ENCODE measurements at places on chromosomes 4 and X.

DNA sequence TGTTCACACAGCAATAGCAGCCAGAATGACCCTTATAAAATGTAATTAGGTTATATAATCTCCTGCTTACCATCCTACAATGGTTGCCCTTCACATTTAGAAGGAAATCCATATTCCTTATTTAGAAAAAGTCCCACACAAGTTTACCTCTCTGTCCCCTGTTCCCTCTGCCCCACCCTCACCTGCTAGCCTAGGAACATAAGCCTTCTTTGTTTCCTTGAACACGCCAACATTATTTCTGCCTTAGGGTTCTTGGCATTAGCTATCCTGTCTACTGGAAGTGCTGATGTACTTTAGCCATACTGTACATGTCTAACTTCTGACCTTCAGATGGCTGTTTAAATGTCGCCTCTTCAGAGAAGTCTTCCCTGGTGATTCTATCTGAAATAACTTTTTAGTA is 28.4 kb upstream of the USP53 start:
- DNase-seq, result no peak

DNA sequence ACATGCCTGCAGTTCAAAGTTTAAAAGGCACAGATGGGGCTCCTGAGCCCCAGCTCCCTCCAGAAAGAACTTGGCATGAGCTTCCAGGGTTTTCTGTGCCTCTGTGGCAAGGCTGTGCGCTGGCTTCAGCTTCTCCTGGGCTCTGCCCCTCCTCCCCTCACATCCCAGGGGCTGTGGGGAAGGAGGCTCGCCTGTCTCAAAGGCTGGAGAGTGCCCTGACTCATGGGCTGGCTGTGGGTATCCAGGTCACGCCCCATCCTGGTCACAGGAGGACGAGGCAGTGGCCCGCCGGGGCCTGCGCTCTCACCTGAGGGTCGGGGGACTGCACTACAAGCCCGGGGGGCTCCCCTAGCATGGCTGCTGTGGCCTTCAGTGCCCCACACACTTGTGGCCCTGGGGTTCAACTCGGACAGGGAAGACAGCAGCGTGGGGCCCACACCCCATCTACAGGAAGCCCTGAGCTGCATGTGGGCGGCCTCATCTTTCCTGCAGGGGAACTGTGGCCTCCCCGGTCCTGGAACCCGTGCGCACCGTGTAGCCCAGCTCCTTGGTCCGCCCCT is 17.9 kb downstream of the LRPAP1 start:
- no peak for DNase-seq

DNA sequence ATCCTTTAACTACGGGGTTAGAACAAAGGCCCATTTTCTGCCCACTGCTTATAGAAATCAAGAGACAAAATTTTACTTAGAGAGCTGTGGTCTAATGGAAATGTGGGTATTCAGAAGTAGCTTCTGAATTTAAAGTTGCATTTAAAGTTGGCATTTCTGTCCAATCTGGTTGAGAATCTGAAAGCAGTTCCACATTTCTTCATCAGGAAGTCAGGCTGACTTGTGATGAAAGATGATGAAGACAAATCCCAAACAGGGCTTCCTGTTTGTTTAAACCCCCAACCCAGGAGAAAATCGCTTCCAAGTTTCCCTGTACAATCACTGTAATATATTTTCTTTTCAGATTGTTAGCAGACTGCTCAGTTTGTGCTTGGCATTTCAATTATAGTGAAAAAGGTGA is 345.3 kb downstream of the SPRY1 start:
- DNase-seq, result no peak

DNA sequence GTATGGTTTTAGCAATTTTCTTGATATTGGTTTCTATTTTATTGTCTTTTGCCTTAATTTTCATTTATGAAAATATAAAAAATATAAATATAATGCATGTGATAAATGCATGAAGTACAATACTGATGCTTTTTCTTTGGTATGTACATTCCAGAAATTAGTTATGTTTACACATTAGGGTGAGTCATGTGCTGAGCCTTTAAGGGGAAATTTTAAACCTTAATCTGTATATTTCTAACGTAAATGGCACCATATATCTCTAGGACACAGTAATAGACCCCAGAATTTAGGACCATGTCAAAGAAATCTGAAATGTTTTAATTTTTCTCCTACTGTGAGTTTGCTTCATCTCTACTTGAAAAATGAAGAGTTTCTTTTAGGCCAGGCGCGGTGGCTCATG is 117.8 kb upstream of the SPRY1 start:
- DNase-seq, result no peak

DNA sequence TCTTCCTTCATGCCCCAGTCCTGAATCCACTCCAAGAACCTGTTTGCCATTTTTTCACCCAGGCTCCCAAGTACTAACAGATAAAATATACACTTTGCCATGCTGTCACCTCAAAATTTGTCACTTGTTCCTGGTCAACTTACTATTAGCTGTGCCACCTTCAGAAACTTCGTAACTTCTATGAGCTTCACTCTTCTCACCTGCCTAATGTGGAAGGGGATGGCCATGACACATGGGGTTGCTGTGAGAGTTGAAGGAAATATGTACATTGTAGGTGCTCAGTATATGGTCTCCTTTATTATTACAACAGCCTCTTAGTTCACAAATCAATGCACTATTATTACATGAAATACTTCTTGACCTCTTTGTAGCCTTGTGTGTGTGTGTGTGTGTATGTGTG is 10.4 kb downstream of the TMSB4X start:
- DNase-seq, result no peak

DNA sequence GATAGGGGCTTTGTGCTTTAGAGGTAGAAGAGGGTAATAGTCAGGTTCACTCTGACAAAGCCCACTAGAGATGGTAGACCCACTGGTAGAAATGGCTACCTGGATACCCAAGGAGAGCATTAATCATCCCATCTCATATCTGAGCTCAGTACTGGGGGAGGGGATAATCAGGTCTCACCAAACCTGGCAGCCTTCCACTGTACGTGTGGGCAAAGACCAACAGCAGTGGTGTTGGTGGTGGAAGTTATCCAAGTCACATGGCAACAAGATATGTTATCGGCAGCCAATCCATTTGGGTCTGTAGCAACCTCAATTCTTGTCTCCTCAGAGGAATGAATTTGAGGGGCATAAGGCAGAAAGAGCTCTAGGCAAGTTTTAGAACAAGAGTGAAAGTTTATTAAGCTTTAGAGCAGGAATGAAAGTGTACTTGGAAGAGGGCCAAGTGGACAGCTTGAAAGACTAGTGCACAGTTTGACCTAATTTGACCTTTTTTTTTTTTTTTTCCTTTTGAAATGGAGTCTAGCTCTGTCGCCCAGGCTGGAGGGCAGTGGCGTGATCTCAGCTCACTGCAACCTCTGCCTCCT is 67.0 kb upstream of the CXCL13 start:
- DNase-seq, result no peak

DNA sequence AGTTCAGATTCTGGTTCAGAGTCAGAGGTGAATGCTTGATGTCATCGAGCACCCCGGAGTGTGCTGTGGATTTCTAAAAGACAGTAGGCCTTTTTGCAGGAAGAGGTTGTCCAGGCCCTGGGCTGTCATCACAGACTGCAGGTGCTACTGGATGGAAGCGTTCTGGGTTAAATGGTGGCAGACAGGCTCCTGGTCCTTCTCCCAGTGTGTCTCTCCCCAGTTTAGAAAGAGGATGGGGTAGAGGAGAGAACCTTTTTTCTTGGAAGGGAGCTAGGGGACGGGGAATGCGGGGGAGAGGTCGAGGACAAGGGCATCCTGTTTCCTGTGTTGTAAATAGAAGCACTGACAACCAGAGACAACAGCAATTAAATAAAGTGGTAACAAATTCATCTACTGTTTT is 102.3 kb upstream of the NUDT6 start:
- DNase-seq, result no peak

DNA sequence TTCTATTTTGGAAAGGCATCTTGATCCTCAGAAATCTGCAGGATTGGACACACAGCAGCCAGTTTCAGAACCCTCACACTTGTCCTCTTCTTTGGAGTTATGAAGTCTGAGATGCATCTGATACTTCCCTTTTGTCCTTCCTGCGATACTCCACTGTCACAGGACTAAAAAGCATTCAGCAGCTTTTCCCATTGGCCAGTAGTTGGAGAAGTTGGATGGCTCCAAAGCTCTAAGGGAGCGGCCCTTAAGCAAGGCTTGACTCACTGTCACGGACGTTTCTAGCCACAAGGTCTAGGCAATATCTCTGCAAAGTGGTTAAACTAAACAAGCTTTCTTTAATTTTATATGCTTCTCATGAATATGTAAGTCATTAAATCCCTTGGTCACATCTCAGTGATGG is 417.0 kb downstream of the AFF2 start:
- DNase-seq, result no peak

GRCh38 chr4:154622598-154622997 is 10.1 kb upstream of the FGG start:
- DNase-seq, result no peak

DNA sequence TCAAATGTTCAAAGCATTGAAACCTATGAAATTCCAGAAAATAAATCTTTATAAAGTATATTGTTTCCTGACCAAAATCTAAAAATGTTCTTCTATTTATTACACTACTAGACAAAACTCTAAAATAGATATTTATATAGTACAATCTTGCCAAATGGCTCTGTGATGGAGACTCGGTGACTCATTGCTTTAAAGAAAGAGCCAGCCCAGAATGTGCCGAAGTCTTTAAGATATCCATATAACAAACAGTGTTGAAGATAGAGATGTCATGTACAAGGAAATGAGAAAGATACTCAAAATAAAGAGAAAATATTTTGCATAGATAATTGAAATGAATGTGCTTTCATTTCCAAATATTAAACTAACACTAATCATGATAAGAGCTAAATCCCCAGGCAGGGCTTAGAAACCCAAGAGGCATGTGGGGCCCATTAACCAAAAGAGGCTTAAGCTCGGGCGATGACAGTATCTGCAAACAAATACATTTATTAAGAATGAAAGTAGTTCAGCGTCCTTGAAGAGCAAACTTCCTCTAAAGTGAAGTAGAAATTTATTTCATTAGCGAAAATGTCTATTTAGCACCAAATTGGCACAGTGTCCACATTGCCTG is 102.1 kb upstream of the FAM9B start:
- DNase-seq, result no peak

DNA sequence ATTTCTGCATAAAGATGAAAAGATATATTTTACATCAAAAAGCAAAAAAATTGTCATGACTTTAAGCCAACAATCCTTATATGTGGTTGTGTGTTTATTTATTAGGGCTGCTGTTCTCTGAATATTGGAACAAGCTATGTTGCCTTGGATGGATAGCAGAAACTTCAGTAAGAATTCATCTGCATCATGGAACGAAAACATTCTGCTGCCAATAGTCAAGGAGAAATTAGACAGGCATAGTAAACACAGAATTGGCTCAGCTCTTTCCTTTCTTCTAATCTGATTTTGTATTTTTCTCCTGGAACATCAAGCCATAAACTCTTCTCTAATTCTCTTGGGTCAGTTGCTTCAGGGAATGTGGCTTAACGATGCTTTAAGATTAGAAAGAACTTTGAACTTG is 1257.0 kb downstream of the NLGN4X start:
- DNase-seq, result no peak

- DNase-seq, result no peak
Measured at GRCh38 chr4:128471576-128471975, 184.0 kb upstream of the PGRMC2 start.

DNA sequence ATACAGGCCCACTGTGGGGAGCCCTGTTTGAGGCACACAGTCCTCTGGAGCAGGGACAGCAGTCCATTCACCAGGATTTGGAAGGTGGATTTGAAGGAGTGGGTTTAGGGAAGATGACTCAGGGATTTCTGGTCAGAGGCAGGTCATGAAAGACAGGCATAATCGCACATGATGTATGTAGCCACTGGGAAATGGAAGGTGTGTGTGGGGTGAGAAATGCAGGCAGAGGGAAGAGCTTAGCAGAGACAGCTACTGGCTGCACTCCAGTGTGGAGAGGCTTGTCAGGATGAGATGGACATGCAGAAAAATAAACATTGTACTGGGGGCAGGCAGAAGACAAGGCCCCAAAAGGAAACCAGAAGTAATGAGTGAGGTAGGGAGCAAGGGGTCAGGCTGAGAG is 85.2 kb upstream of the STS start:
- no peak for DNase-seq

- DNase-seq, result peak; percentile 64
Measured at GRCh38 chrX:1468250-1468772, 15.6 kb upstream of the ASMTL start.

GRCh38 chr4:8656185-8656517 is 63.6 kb downstream of the CPZ start:
- DNase-seq, result no peak

GRCh38 chrX:74383611-74384010 is 37.7 kb upstream of the SLC16A2 start:
- no peak for DNase-seq

DNA sequence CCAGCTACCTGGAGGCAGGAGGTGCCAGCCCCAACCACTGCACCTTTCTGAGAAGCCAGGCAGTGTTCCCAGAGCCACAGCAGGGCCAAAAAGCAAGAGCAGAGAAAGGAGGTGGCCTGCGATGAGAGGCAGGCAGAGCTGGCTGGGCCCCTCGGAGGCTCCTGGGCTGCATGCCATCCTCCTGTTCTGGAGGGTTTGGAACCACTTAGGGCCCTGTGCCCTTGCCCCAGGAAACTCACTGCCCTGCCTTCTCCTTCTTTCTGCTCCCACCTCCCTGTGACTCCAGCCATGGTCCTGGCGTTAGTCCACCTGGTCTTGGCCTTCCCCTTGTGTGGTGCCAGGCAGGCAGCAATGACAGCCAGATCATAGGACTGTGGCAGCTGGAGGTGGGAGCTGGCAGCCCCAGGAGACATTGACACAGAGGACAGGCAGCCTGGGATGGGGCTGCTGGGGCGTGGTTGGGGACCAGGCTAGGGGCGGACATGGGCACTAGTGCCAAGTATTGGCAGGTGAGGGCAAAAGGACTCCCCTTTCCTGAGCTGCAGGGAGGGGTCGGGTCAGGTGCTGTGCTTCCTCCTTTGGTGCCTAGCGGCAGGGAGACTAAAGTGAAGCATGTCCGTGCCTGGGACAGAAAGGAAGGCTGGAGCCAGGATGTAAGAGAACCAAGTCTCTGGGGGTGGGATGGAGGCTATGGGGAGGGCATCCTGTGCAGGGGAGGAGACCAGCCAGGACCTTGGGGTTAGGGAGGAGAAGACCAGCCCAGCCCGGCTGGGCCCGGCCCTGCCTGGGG is 1.4 kb downstream of the APLN start:
- no peak for DNase-seq

DNA sequence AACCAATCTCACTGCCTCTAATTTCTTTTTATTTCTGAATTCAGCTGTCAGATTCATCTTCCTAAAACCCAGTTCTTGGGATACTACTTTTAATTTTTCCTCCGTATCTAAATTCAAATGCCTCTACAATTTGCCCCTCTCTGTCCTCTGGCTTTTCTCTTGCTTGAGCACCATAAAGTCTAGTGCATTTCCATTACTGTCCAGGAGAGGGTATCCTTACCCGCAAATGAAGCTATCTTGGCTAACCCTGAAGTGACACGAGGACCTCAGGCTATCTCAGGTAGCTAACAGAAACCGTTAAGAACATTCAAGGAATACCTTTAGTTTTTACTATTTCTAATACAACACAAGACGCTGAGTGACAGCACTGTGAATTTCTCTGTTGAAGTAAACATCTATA is 49.4 kb upstream of the PRR32 start:
- DNase-seq, result no peak

- DNase-seq, result no peak
Measured at GRCh38 chrX:45198301-45198700, 2.4 kb downstream of the DIPK2B start.

- DNase-seq, result no peak
Measured at GRCh38 chrX:18793601-18794089, 86.2 kb downstream of the PPEF1 start.
